ENCODE measurements at places on chromosomes 11 and 22. TPM values are rescaled to one million over a fixed set of nuclear protein-coding genes. Genes with fewer than 3 reads are reported as not detected.

The C11orf86 gene
- total RNA-seq = not detected

The MRGPRX3 gene
- total RNA-seq = not detected

The DSCAML1 gene
- total RNA-seq = not detected

The OR8K5 gene
- not detected for total RNA-seq

The DDX10 gene
- total RNA-seq = 55.2 TPM

The CBX6 gene
- total RNA-seq = 37.5 TPM

The OR52N4 gene
- total RNA-seq = not detected

The MMP11 gene
- total RNA-seq = 2.4 TPM

The C11orf98 gene
- total RNA-seq = 302 TPM

The MPPED2 gene
- not detected for total RNA-seq

DNA sequence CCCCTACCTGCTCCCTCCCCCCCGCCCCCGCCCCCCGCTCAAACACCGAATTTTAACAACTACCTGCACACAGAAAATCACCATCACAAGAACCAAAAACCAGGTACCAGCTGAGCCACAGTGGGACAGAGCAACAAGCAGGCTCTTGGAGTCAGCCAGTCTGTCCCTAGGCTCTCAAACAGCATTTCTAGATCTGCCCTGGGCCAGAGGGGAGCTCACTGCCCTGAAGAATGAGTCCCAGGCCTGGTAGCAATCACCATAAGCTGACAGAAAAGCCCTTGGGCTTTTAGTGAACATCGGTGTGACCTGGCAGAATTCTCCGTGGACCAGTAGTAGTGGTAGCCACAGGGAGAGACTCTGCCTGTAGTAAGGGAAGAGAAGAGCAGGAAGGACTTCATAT is 58.3 kb downstream of the C11orf87 start:
- DNase-seq = no peak

DNA sequence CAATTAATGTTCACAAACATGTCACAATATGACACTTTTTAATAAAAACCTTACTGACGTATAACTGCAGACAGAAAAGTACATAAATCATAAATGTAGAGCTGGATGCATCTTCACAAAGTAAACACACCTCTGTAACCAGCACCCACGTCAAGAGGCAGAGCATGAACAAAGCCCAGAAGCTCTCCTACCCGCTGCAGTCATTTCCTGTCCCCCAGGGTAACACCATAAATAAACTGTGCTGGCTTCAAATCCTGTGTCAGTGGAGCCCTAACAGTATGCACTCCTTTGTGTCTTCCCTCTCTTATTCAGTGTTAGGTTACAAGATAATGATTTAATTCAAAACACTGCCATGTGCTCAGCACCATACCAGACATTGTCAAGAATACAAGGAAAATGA is 5.7 kb downstream of the SYT13 start:
- no peak for DNase-seq

GRCh38 chr11:95682552-95682951 is 107.0 kb downstream of the FAM76B start:
- no peak for DNase-seq

DNA sequence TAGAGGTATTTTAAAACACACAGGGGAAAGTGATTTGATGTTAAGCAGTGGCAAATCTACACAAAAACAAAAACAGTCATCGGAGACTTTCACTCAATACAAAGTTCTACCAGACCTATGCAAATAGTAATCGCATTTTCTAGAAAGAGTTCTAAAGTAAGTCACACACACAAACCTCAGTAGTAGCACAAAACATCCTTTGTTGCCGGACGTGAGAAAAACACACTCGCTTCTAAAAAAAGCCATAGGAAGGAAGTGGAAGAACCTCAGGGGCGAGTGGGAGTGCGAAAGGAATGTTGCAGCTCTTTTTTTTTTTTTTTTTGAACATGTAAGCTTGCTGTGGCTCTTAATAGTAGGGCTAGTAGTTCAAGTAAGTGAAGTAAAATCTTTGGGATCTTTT is 88.9 kb downstream of the MAML2 start:
- no peak for DNase-seq

GRCh38 chr11:75520688-75521087 is 5.1 kb downstream of the GDPD5 start:
- DNase-seq = no peak

DNA sequence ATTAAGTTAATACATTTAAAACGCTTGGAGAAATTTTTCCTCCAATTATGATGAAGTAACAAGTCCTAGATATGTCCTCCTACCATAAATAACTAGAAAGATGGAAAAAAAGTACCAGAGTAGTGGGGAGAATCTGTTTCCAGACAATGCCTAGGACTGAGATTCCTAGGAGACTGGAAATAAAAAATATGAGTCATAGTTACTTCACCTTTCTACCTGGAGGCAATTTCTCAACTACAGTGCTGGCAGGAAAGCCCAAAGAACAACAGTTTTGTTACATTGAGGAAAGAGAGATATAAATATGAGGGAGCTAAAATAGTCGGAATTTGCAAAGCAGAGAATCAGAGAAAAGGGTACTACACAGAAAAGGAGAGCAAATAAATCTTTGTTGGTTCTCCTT is 202.1 kb upstream of the ARHGAP42 start:
- DNase-seq = peak; percentile 77

DNA sequence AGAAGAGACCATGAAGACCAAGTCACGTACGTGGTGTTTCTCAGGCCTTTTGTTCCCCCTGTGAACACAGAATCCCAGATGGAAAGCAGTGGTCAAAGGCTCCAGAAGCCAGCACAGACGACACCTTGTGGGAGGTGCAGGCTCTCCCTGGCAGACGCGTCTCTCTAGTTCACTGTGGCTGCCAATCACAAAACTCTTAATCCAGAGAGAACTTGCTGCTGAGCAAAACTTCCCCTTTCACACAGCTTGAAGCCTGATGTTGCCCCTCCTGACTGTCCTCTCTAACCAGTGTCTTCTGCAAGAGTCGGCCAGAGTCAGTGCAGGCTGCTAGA is 67.1 kb downstream of the PIWIL3 start:
- no peak for DNase-seq

GRCh38 chr22:47192651-47193437 is 430.4 kb downstream of the TBC1D22A start:
- peak; percentile 52 for DNase-seq

GRCh38 chr11:97732011-97732632 is 1288.6 kb upstream of the CNTN5 start:
- DNase-seq = no peak

DNA sequence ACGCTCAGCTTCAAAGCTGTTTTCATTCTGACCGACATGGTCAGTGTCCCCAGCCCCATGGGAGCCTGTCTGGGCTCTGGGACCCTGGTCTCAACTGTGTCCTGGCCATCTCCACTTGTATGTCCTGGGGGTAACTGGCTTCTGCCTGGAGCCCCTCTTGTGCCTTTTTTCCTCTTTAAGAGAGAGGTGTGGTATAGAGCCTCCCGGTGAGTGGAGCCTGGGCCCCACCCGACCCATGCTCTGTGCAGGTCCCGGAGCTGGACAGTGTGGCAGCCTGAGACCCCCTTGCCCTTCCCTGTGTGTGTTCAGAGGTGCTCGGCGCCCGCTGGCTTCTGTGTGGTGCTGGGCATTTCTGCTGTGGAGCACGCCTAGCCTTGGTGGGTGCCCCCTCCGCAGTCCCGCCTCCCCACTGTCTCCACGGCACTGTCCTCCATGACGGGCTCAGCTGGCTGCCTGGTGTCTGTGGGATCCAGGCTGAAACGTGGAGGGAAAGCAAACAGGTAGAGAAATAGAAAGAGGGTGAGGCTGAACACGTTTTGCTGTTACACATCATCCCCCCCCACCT is 74.9 kb downstream of the PARVB start:
- no peak for DNase-seq

DNA sequence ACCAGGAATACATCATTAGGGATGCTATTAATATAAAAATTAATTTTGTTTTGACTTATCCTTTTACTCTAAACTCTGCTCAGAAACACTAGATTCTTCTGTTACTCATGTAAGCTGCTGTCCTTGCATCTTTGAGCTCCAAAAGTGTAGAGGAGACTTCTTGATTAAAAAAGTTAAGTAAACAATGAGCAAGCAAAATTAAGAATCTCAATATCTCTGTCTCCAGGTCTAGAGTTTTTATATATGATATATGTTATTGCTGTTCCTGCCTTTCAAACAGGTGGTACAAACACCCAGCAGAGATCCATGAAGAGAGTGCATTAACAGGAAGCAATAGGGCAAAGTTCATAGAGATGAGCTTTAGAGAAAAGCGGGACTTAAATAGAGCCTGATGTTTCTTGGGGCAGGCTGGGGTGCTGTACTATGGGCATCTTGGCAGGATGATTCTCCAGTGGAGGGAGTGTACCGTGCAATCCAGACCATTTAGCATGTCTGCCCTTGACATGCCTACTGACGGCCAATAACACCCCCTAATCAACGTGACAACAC is 6.9 kb downstream of the MAPK1 start:
- DNase-seq = no peak

DNA sequence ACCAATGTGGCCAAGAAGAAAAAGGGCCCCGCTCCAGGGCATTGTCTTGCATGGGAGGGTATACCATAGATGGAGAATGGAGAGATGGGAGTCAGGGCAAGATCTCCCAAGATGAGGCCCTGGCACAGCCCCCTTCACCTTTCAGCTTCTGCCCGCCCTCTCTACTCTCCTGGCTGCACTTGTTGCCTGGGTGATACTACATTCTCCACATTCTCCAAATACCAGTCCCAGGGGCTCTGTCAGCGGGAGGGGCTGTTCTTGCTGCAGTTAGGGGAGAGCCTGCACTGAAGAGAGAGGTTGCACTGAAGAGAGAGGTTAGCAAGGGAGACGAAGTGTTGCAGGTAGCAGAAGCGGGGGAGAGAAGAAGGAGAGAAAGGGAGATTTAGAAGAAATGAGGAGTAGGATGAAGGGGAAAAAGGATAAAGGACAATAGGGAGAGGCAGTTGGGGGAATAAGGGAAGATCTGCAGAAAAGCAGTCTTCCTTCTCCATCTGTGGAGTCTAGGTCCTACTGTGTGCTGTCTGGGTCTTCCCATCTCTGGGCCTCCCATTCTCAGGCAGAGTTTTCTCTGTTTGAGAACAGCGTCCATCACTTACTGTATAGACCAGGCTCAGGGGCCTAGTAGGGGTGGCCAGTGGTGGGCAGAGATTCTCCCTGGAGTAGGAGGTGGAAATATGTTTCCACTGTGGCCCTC is 8.0 kb downstream of the PHLDB1 start:
- no peak for DNase-seq

DNA sequence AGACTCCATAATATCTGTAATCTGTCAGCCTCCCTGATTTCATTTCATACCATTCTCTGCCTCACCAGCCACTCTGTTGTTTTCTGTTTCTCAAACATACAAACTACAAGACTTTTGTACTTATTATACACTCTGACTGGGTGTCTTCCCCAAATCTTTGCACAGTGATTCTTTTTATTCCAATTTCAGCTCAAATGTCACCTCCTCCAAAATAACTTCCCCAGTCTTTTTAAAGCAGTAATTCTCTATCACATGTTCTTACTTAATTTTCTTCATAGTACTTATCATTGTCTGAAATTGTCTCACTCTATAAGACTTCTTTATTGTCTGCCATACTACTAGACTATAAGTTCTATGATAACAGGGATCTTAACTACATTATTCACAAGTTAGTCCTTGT is 19.6 kb downstream of the SOX6 start:
- DNase-seq = no peak

DNA sequence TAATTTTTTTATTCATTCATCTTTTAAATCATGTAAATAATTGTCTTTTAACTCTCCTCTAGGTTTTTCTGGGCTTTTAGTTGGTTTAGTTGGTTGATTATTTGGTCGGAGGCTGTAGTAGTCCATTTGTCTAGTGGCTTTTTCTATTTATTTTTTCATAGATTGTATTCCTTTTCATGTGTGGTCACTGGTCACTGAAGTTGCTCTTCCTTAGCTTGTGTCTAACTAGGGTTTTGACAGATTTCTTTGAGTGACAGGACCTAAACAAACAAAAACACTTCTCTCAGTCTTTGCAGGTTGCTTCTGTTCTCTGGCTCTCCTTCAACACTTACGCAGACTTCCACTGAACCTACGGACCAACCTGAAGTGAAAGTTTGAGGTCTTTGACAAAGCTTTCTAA is 112.6 kb downstream of the EMSY start:
- no peak for DNase-seq

- no peak for DNase-seq
Observed at GRCh38 chr11:65156256-65156655, 13.8 kb upstream of the SPDYC start.

DNA sequence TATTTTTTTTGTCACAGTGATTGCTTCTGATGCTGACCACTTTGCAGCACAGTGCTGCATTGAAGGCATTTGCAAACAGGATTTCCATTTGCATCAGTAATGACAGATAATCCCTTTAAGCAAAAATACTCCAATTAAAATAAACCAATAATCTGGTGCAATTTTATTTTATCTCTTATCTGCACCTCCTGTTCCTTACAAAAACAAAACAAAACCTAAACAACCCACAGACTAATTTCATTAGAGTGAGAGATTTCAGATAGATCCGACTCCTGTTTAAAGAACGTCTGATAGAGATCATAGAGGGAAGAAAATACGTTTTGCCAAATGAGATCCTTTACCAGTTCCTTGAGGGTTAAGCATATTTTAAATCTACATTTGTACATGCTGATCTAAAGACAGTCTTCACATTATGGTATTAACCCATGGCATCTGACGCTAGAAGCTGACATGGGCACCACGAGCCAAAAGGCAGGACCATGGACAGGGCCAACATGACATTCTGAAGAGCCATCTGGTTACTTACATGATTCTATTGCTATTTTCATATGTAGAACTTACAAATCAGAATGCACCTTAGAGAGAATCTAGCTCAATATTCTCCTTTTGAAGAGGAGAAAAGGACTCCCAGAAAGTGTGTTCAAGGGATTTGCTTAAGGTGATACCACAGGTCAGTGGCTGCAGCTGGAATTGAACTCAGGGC is 286.2 kb upstream of the NARS2 start:
- peak; percentile 51 for DNase-seq

DNA sequence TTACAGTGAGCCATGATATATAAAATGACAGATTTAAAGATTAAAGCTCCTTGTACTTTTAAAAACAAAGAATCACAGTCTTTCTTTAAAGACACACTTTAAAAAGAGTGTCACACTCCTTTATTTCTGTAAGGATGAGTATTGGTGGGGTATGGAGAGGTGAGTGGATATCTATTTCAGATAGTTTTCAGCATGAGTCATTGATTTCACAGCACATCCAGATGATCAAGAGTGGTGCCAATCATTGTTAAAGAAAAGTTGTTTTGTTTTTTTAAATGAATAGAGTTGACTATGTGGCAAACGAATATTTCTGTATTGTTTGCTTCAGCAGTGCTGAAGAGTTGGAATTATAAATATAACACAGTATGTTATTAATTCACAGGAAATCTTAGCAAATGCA is 52.5 kb downstream of the FAR1 start:
- peak; percentile 30 for DNase-seq

DNA sequence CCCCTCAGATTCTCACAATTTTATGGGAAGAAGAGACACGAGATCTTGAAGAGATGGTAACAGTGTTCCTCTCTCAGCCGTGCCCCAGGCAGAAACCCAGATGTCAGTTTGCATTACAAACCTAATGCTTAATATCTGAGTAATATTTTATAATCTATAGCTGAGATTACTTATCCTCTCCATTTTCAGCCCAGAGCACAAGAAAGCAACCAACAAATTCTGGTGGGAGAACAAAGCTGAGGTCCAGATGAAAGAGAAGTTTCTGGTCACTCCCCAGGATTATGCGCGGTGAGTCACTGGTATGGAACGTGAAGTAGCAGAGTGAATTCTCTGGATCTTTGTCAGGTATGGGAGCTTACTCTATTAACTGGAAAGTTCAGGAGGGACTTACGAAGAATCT is 884 bp downstream of the CENATAC start:
- DNase-seq = peak; percentile 97

GRCh38 chr11:57480409-57481137 is 20.2 kb downstream of the RTN4RL2 start:
- peak; percentile 80 for DNase-seq

All from PC-3 (cell line).